Thymus (tissue), 14 donors: ENCODE measurements at places on chromosomes 3 and 15.

DNA sequence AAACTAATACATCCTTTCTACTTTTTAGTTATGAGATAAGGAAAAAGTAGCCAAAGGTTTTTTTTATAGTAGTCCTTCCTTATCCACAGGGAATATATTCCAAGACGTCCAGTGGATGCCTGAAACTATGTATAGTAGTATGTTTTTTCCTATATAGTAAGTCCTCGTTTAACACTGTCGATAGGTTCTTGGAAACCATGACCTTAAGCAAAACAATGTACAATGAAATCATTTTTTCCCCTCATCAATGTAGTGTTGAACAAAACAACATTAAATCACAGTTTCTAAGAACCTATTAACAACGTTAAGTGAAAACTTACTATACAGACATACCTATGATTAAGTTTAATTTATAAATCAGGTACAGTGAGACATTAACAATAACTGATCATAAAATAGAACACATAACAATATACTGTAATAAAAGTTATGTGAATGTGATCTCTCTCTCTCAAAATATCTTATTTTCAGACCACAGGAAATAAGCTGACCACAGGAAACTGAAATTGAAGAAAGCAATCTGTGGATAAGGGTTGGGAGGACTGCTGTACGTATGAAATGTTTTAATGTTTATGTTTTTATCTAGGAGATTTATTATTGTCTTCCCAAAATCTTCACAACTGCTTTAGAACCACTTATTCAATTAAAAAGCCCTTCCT, 20.6 kb downstream of the COPS2 start:
- no peak for DNase-seq
- no peaks in the 10 kb centered on the region for H3K4me1 ChIP-seq
- no peak overlapping the region for H3K4me3 ChIP-seq
- no peaks in the 10 kb centered on the region for H3K27me3 ChIP-seq

GRCh38 chr3:111929484-111929883, 49.3 kb upstream of the ABHD10 start:
- no peaks in the 10 kb centered on the region for H3K4me1 ChIP-seq
- no peak for DNase-seq
- no peaks in the 10 kb centered on the region for H3K27me3 ChIP-seq
- H3K27ac ChIP-seq = no peak overlapping the region

DNA sequence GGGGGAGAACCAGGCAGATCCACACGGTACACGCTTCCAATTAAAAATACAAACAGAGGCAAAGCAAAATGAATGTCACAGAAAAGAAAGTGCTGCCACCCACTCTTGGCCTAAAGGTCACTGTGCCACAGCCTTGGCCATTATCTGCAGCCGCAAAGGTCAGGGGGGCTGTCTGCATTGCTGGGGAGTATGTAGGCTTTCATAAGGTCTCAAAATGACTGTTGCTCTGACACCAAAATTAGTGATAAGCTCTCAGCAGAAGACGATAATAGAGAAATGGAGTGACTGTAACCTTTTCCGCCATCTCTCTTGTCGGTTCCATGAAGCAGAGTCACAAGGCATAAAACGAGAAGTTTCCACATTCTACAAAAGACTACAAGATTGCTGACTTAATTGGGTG, 374.2 kb upstream of the ICE2 start:
- DNase-seq = no peak
- H3K4me1 ChIP-seq = peaks cover 5% of the 10 kb centered on the region
- H3K36me3 ChIP-seq = no peaks in the 10 kb centered on the region
- H3K27ac ChIP-seq = no peak overlapping the region
- no peak overlapping the region for H3K4me3 ChIP-seq

- no peaks in the 10 kb centered on the region for H3K36me3 ChIP-seq
- H3K4me1 ChIP-seq = no peaks in the 10 kb centered on the region
- no peaks in the 10 kb centered on the region for H3K27me3 ChIP-seq
Observed at GRCh38 chr3:78798266-78798832, 969.4 kb downstream of the ROBO1 start.

GRCh38 chr15:94297558-94297957, 66.2 kb downstream of the MCTP2 start:
- H3K36me3 ChIP-seq = no peaks in the 10 kb centered on the region
- H3K27me3 ChIP-seq = no peaks in the 10 kb centered on the region
- peaks cover 21% of the 10 kb centered on the region for H3K4me1 ChIP-seq
- no peak for DNase-seq

DNA sequence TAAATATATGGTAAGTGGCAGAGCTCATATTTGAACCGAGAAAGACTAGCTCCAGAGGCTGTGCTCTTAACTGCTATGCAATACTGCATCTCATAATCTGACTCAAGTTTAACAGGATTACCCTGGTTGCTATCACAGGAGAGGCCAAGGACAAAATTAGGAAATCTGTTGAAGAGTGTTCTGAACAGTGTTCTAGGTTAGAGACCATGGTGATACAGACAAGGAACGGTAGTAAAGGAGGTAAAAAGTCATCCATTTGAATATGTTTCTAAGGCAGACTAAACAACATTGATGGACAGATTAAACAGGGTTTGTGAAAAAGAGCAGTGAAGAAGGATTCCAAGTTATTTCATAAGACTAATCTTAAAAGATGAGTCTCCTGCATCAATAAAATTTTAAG, 22.1 kb downstream of the PLOD2 start:
- no peak for DNase-seq
- H3K4me3 ChIP-seq = no peak overlapping the region
- no peak overlapping the region for H3K27ac ChIP-seq
- H3K4me1 ChIP-seq = no peaks in the 10 kb centered on the region
- no peaks in the 10 kb centered on the region for H3K36me3 ChIP-seq
- no peaks in the 10 kb centered on the region for H3K27me3 ChIP-seq
